Stimulated activated CD8-positive, alpha-beta memory T cell treated with anti-CD3 and anti-CD28 coated beads, Interleukin-15, amount 100 ng/mL, for 4 hours (primary cell): ENCODE measurements at places on chromosomes 2 and 18.

GRCh38 chr18:58565021-58565420, 63.9 kb downstream of the ALPK2 start:
- DNase-seq: no peak

GRCh38 chr2:152406836-152407161, 71.8 kb downstream of the FMNL2 start:
- DNase-seq: no peak

GRCh38 chr2:144032566-144032965, 487.4 kb downstream of the ZEB2 start:
- no peak for DNase-seq

- DNase-seq: no peak
Observed at GRCh38 chr2:120546048-120546864, 189.4 kb upstream of the GLI2 start.

GRCh38 chr2:65357095-65357958, 75.1 kb downstream of the SPRED2 start:
- DNase-seq: no peak

DNA sequence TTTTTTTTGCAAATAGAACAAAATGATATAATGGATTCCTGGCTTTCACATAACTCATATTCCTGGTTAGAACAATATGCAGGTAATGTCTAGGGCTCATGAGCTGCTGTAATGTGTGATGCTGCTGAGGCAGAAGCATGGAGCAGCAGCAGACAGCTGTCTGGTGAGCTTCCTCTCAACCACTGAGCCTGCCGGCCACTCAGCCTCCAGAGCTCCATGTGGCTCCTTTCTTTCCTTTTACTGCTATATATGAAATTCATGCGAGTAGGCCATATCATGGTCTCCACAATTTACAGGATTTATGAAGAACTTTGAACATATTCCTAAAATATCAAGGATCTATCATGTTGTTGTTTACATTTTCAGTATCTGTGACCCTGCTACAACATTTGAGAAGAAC, 120.9 kb downstream of the MEP1B start:
- DNase-seq: no peak

GRCh38 chr2:24269265-24269664, 91.1 kb downstream of the ITSN2 start:
- no peak for DNase-seq

- DNase-seq: no peak
Observed at GRCh38 chr18:37124516-37124915, 295.6 kb downstream of the KIAA1328 start.

DNA sequence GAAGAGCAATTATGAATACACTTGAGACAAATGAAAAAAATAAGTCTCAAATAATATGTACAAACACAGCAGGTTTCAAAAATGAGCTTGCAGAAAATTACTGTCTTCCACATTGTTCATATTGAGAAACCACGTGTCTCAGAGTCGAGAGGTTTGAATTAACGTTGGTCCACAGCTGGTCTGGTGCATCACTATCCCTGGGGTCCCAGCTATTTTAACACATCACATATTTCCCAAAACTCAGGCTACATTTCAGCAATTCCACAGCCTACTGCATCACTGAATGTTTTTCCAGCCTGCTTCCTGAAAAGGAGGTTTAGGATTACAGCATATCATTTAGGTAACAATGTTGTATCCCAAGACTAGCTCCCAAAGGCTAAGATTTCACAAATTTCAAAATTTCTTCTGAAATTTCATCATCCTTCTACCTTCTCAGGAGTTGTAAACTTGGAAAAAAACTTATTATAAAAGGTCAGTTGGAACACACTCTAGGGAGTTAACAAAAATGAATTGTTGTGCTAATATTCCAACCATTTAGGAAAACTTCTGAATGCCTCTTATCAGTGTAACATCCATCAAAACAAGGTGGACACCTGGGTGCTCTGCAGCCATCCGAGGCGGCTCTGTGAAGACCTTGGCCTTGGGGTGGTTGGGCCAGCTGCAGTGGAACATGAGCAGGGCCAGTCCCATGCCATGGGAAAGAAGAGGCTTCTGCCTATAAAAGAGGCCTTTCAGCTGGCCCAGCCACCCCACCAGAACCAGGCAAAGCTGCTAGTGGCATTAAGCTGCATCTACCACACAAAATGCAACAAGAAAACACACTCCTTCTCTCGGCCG, 198.1 kb upstream of the RBBP8 start:
- no peak for DNase-seq

GRCh38 chr18:33839452-33840211, 261.6 kb downstream of the ASXL3 start:
- DNase-seq: no peak

DNA sequence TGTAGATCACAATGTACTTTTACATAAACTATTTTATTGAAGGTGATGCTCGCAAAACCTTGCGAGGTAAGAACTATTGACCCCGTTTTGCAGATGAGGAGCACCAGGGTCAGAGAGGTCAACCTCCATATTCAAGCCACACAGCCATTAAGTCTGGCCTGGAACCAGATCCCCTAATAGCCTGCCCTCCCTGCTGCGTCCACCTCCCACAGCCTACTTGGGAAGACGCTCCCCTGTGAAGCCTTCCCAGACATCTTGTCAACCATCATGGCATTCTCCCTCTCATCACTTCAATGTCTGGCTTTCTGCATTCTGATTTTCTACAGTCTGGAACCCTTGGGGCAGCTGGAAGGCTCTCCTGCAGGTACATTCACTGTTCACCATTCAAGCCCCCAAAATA, 101.0 kb downstream of the TTC32 start:
- DNase-seq: no peak

GRCh38 chr2:232994446-232994845, 18.6 kb downstream of the NGEF start:
- no peak for DNase-seq

DNA sequence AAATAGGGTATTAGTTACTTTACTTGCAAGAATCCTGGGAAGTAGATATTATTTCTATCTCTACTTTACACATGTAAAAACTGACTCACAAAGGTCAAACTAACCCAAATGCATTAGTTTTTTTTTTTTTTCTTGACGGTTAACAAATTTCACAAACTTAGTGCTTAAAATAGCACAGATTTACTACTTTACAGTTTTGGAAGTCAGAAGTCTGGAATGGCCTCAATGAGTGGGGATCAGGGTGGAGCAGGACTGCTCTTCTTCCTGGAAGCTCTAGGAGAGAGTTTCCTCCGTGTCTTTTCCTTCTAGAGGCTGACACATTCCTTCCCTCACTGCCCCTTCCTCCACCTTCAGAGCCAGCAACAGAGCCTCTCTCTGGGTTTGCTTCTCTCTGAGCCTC, 117.2 kb downstream of the COL6A3 start:
- no peak for DNase-seq

GRCh38 chr18:22683196-22683676, 249.9 kb upstream of the RBBP8 start:
- DNase-seq: no peak

DNA sequence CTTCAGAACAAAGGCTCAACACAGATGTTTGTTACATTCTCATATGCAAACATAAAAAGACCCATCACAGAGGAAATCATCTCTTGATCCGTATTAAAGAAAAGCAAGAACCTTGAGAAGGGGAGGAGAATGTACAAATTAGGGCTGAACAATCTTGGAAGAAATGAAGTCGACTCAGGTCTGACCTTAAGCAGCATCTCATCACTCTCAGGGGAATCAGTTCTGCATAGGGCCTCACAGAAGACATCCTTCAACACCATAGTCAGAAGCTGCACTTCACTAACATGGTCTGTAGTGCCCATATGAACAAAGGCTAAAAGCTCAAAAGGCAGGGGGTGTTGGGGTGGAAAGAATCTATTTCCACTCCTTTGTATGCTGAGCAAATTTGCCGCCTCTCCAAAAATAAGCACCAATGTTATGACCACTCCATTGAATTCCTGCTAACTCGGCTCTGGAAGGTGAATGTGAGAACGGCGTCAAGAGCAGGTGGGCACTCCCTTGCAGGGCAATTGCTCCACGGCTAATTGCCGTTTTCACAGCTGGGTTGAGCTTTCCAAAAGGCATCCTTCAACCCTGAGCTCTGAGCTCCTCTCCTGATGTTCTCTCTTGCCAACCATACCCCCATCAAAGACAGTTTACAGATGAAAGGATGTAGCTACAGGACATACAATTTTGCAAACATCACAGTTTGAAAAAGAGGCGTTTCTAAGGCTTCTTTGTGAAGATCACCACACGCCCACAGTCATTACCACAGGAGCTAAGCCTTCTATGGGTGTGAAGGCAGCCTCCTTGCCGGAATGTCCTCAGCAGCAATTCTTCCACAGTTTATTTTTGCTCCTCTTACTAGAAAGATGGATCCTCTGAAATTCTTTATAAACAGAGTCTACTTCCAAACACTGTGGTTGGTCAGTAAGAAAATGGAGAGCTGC, 10.0 kb downstream of the KLF7 start:
- no peak for DNase-seq

- no peak for DNase-seq
Observed at GRCh38 chr18:69998523-69998987, 50.9 kb upstream of the CD226 start.

DNA sequence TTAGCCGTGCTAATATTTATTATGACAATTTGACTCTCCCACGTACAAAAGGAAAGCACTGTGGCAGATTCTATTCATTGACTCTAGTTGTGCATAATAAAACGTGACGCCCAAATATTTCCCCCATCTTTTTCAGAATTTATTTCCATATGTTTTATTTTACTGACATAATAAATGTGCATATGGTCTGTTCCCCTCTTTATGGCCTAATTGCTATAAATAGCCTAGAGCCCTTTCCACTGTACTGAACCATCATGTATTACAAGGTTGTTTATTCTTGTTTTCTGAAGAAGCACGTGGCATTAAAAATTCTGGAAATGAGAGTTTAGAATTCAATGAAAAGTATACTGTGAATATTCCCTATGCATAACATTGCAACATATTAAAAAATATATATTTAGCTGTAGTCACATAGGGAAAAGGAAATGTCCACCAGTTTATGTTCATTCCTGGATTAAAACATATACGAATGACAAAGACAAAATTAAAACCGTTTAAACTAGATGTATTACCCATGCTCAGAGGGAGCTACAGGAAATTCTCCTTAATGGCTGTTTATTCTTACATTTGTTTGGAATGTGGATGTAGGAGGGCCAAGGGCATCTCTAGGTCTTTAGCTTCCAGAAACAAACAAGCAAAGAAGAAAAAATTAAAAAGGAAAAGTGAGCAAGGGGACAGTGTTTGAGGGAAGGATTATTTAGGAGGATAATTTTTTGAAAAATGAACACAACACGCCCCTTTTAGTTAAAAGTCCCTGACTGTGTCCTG, 122.1 kb upstream of the MMADHC start:
- DNase-seq: no peak

GRCh38 chr2:237472187-237472712, 14.8 kb upstream of the MLPH start:
- DNase-seq: no peak

DNA sequence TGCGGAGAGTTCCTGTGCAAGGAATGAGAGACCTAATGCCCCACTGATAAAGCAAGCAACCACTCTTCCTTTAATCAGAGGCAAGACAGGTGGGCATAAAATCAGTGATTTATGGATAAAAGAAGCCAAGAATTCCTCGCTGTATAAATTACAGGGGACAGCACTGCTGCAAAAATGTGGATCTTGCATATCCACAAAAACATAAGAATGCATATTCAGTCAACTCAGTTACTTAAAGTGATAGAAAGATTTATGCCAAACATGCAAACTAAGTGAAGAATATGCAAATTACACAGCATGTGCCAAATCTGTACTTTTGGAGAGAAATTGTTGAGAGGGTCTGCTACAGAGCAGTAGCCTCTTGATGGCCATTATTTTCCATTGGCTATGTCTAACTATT, 67.2 kb downstream of the FAM124B start:
- DNase-seq: no peak

DNA sequence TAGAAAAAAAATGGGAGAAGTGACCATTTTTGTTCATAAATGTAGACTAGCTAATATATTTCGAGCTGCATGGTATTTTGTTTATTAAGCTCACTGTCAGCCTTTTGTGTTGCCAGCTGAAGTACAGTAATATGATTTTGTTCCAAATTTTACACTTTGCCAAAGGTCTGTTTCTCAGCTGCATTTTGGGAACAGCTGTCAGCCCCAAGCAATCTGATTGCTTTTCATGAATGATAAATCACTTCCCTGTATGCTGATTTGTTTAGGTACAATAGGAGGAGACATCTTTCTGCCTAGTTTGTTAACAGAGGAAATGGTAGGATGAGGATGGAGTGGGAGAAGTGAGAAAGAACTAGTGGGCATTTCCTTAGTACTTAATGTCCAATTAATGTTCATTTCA, 79.3 kb downstream of the NABP1 start:
- DNase-seq: no peak

DNA sequence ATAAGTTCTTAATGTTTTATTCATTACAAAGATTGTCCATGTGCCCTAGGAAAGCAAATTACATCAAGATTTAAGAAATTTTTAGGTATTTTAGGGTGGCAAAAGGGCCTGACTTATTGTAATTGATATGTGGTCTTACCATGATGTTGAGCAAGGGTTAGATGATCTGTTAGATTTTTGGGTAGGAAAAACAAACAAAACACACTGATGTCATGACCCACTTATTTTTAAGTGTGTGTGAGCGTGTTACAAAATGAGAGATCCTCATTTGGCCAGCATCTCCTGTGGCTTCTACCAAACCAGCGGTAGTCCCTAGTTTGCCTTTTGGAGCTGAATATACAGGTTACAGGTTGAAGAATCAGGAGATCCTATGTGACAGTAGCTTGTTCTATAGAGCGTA, 89.8 kb upstream of the ITGB6 start:
- DNase-seq: no peak

- DNase-seq: no peak
Observed at GRCh38 chr2:133266926-133267590, 301.2 kb downstream of the NCKAP5 start.

DNA sequence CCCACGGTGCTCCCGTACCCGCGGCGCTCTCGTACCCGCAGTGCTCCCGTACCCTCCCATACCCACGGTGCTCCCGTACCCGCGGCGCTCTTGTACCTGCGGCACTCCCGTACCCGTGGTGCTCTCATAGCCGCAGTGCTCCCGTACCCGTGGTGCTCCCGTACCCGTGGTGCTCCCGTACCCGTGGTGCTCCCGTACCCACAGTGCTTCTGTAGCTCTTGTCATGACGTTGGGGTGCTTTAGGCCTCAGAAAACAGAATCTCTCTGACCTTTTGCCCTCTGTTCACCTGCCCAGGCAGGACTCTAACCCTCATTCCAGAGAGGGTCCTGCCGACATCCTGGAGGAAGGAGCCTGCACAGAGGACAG, 35.3 kb downstream of the SLC66A2 start:
- DNase-seq: no peak

DNA sequence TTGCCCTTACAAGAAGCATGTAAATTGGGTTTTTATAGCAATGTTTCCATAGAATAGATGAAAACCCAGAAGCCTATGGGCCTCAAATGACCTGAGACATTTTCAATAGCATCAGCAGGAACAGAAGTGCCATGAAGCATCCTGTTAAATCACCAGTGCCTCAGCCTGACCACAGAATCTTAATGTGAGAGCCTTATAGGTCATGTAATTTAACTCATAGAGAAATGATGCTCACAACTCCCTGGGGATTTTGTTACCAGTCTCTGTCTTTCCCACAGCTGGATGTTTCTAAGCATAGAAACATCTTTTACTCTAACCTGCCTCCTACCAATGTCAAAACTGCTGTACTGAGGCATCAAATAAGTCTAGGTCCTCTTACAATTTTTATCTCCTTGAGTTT, 295.8 kb upstream of the ACVR2A start:
- no peak for DNase-seq

GRCh38 chr2:154556146-154556545, 142.3 kb upstream of the KCNJ3 start:
- DNase-seq: no peak

GRCh38 chr18:2139691-2140090, 431.6 kb downstream of the METTL4 start:
- no peak for DNase-seq
